ENCODE measurements at places on chromosomes 13 and 19.

- DNase-seq = peak; percentile 6
Measured at GRCh38 chr13:39263033-39263432, 224.8 kb downstream of the NHLRC3 start.

DNA sequence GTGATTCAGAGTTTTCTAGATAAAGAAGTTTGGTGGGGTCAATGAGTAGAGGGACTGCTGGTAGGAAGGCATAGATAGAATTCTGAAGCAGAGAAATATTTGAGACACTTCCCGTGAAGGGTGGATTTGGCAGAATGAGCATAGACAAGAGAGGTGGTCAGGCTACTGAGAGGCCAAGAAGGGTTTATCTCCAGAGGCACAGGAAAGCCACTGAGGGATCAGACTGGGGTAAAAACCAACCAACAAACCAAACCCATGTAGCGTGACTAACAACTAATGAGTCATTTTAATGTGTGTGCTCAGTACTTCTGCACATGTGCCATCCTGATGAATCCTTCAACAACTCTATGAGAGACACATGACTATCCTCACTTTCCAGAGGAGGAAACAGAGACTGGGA is 60.0 kb upstream of the SERP2 start:
- no peak for DNase-seq

GRCh38 chr19:13150931-13151604 is 857 bp downstream of the IER2 start:
- peak; percentile 3 for DNase-seq

DNA sequence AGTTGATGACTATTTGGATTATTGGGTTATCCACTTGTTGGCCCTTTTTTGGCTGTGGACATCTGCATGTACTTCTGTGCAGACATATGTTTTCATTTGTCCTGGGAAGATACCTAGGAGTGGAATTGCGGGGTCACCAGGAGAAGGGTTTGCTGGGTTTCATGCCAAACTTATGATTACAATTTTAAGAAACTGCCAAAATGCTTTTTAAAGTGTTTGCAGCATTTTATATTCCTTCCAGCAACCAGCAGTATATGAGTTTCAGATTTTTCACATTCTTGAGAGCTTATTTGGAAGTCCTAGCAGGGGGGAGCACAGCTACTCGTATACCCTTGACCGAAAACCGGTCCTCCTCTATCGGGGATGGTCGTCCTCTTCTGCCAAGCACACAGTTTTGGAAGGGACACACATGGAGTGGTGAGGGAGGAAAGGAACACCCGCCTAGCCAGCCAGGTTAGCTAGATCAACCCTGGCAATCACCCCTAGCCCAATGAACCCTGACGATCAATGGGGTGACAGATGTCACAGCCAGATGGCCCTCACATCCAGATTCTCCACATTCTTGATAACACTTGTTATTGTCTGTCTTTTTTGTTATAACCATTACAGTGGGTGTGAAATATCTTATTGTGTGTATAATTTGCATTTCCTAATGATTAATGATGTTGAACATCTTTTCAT is 26.7 kb upstream of the RNF113B start:
- no peak for DNase-seq

DNA sequence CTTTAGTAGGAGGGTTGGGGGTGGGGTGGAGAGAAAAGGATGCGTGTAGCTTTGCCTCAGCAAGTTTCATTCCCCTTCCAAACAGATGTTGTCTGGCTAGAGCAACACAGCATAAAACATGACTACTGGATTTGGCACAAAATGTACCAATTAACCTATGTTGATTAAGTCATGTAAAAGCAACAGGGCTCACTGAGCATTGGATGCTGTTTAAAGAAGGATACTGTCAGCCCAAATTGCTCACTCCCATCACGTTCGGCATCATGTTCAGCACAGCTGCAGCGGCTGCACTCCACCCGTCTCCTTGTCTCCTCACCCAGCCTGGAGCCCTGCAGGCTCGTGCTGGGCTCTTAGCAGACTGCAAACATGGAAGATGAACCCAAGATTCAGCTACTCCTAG is 77.5 kb downstream of the DLEU7 start:
- no peak for DNase-seq

DNA sequence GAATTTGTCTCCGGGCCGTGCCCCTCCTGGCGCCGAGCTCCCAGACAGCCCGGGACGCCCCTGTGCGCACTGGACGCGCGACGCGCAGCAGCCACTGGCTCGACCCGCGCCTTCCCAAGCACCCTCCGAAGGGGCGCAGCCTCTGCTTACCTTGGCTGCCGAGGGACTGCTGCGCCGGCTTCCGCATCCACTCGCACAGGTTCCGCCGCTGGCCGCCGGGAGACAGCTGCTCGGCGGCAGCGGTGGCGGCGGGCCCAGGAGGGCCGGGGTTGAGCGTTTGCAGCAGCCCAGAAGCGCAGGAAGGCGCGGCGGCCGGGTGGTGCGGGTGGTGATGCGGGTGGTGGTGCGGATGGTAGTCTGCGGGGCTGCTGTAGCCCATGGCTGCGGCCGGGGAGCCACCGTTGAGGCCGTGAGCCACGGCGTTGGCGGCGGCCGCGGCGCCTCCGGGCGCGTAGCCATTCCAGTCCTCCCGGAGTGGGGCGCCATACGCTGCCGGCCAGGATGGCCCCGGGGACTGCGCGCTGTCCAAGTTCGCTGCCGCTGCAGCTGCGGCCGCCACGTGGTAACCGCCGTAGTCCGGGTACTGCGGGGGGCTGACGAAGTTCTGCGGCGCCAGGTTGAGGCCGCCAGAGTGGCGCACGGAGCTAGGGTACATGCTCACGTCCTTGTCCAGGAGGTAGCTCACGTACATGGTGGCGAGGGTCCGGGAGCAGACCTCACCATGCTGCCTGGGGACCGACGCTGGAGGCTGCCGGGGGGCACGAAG is 616 bp downstream of the CDX2 start:
- no peak for DNase-seq

- no peak for DNase-seq
Measured at GRCh38 chr13:23673867-23674605, 103.8 kb downstream of the TNFRSF19 start.

DNA sequence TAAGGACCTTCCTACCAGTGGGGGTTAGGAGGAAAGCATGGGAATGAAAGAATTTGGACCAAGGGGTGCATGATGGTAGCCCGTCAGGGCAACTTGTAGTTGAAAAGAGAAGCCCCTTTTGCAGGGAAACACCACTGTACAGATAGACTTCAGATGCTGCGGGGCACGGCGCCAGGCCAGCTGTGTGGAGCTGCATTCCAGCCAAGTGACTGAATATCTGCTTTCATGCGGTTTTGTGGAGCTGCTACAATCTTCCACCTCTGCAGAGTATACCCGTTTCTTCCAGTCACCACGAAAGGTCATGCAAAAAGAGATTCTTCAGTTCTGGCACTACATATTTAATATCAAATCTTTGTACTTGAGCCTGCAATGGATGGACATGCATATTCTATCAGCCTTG is 104.7 kb downstream of the RGCC start:
- DNase-seq = no peak

DNA sequence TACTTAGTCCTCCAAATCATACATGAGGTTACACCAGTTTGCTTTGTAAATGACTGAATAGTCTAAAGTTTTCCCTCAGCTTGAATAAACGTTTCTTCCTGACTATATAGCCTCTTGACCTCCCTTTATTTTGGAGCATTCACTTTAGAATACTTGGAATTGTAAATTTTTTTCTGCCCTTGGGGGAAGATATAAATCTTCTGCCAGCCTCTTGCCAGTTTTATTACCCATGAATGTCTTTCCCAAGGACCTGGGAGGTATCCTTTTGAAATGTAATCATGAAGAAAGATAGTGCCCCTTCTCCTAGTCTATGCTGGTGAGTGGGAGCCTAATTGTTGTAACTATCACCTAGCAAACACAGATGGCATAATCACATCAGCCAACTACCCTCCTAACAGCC is 2033.9 kb upstream of the PCDH20 start:
- no peak for DNase-seq

- DNase-seq = no peak
Measured at GRCh38 chr19:15562861-15563260, 52.2 kb upstream of the CYP4F8 start.

GRCh38 chr13:80037505-80037888 is 303.4 kb downstream of the SPRY2 start:
- no peak for DNase-seq

- no peak for DNase-seq
Measured at GRCh38 chr19:2464389-2464788, 7.6 kb upstream of the LMNB2 start.

- DNase-seq = no peak
Measured at GRCh38 chr13:96687191-96687590, 307.1 kb downstream of the OXGR1 start.

DNA sequence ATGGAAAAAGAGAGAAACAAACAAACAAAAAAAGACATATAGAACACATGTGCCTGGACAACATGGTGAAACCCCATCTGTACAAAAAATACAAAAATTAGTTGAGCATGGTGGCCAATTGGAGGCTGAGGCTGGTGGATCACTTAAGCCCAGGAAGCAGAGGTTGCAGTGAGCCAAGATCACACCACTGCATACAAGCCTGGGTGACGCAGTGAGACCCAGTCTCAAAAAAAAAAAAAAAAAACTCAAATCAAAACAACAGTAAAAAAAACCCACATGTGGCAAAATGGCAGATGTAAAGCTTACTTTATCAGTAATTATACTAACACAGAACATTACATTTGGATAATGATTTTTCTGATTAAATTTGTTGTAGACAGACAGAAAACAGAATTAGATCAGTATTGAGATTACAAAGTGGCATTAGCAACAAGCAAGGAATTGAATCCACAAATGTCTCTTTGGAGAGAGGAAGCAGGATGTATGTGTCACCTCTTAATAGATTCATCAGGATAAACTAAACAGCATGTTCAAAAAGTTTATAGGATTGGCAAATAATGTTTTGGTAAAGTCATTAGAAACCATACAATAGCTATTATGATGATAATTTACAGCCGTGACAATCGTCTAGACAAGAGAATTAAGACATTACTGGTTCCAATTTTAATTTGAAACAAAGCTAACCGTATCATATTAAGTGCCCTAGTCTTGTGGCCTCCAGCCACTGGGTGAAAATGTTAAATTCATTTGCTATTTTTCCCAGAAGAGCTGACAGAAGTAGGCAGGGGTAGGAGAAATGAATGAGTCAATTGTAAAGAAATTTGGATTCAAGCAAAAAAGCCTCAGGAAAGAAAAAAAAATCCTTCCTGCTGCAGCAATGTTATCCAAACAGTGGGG is 206.0 kb downstream of the FGF14 start:
- DNase-seq = no peak

DNA sequence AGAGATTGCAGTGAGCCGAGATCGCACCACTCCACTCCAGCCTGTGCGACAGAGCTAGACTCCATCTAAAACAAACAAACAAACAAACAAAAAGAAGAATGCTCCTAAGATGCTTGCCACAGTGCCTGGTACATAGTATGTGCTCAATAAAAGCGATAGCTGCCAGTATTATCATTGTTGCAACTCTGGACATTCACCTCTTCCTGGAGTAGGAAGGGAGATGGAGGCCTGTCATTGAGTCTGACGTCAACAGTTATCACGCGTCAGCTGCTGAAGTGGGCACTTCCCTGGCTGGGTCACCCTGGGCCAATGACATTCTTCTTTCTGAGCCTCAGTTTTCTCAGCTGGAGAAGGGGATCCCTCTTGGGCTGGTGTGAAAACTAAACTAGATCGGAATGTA is 4.2 kb upstream of the PLAUR start:
- no peak for DNase-seq

GRCh38 chr19:6048348-6048747 is 62.0 kb downstream of the RFX2 start:
- no peak for DNase-seq

- DNase-seq = no peak
Measured at GRCh38 chr13:74743992-74744391, 609.8 kb upstream of the KLF12 start.
